ENCODE measurements at places on chromosomes 6 and 20.

GRCh38 chr6:168091381-168092264 lies 12.6 kb upstream of the FRMD1 start:
- DNase-seq = no peak

GRCh38 chr6:17389274-17389847 lies 4.0 kb upstream of the CAP2 start:
- DNase-seq = no peak

DNA sequence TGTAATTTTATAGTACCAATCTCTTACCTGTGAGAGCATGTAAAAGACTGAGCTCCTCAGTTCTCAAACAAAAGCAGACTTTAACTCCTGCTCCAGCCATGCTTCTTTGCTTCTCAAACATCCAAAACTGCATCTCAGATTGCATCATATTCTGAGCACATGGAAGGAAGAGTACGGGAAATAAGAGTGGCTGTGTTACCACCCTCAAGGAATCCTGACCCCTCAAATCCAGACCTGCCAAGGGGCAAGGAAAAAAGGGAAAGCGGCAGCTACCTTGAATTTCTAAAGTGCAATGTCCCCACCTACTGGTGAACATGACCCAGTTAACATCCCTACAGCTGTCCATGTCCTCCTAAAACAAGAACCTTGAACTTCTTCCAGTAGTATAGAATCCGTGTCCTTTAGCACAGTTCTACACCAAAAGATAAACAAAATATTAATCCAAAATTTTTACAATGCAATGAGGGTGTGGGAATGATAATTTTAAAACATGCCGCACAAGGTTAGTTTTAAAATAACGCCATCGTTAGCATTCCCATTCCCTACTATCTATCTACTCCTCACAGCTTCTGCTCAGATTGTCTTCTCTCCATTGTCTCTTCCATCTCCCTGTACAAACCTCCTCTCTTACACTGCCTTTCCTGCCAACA lies 34.1 kb upstream of the HLA-DQB1 start:
- peak; percentile 2 for DNase-seq

DNA sequence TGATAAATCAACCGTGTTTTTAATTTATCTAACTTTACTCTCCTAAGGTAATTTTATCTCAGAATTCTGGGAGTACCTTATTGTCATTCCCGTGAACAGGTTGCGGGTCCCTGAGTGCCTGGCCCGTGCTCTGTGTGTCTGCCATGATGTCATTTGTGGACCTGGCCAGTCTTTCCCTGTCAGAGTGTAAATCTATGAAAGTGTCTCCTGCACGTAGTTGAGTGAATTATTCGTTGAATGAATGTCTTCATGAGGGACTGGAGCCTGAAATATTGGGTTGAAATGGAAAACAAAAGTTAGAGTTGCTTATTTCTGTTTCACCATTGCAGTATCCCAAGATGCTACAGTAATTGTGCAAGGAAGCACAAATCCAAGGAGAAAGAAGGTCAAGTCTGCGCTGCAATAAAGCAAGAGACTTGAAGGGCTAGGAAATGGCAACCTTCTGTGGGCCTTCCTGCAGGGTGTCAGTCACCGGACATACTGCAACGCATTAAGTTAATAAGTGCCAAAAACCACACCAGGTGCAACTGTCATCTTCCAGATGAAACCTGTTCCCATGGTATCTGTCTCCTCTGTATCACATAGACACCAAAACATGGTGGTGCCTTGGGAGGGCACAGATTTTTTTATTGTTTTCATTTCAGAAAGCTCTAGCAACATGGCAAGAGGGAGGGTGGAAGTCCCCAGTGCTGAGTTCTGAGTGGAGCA lies 135.5 kb downstream of the ZDHHC14 start:
- no peak for DNase-seq

DNA sequence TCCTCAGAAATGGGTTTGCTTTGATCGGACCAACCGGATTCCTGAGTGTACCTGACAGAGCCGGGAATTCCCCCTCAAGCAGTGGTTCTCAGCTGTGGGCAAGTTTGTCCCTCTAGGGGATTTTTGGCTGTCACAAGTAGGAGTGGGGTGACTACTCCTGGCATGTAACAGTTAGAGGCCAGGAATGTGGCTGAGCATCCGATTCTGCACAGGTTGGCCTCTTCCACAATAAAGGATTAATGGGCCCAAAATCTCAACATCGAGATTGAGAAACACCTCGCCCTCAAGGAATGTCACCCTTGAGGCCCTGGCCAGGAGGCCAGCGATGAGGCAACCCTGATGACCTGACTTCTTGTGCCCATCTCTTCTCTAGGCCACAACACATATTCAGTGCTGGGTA lies 7.9 kb downstream of the AGPAT4 start:
- DNase-seq = no peak

DNA sequence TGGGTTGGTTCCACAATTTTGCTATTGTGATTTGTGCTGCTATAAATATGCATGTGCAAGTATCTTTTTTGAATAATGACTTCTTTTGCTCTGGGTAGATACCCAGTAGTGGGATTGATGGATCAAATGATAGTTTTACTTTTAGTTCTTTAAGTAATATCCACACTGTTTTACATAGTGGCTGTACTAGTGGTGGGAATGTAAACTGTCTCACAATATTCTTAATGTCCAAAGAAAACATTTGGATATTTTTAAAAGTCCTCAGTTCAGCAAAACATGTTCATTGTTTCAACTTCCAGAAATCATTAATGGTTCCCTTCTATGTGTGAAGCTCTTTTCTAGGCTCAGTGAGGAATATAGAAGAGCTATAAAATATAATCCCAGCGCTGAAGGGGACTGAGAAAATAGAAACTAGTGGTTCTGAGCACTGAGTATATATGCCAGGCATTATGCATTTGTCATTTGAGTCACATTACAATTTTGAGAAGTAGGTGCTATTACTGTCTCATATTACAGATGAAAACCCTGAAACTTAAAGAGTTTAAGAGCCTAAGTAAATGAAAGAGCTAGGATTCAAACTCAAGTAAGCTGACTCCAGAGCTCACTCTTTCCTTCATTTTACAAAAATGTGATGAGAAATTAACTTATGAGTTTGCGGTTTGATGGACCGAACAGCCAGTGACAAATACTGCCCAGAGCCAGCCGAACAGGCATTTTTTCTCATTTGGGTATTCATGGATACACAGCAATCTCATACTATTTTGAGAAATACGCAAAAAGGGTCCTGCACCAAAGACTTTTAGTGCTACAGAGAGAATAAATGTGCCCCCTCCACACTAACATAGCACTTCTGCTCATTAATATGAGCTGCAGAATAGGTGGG lies 250.1 kb downstream of the TBX18 start:
- DNase-seq = no peak

- DNase-seq = no peak
Observed at GRCh38 chr6:165662749-165663376, at the start of gene PDE10A. Gene PDE10A, minus strand, starts transcription at chr6:165663241. Its CDS starts 430 bp downstream, at chr6:165662811.

DNA sequence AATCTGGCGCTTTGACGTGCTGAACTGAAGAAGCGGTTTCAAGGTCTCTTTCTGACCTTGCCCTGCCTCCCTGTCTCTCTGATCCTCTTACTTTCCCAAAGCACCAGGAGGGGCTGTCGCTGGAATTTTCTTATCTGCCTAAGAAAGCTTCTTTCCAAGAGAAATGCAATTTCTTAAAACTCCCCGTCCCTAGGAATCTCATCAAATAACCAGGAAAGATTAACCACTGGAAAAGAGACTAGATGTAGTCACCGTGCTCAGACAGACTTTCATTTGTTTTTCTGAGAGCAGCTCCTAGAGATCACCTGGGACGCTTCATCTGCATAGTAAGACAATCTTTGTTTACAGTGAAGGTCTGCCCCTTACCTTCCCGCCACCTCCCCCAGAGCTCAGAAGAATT lies 38.6 kb downstream of the PDYN start:
- DNase-seq = no peak

DNA sequence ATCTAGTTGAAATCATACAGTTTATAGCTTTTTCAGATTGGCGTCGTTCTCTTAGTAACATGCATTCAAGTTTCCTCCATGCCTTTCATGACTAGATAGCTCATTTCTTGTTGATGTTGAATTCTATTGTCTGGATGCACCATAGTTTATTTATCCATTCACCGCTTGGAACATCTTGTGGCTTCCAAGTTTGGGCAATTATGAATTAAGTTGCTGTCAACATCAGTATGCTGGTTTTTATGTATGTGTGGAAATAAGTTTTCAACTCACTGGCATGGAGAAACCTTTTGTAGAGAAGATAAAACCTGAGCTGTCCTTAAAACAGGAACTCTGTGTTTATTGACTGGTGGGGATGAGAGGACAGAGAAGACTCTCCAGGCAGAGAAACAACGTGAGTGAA lies 248.0 kb downstream of the CDC5L start:
- no peak for DNase-seq

Measured in stimulated activated CD4-positive, alpha-beta T cell treated with anti-CD3 and anti-CD28 coated beads, TNF-alpha, amount 100 ng/mL, for 4 hours (primary cell).